ENCODE measurements at places on chromosomes 5 and 9.

- no peak for DNase-seq
Measured at GRCh38 chr9:22009506-22009867, 382 bp upstream of the CDKN2B start.

- no peak for DNase-seq
Measured at GRCh38 chr5:112691339-112691680, 46.4 kb upstream of the APC start.

DNA sequence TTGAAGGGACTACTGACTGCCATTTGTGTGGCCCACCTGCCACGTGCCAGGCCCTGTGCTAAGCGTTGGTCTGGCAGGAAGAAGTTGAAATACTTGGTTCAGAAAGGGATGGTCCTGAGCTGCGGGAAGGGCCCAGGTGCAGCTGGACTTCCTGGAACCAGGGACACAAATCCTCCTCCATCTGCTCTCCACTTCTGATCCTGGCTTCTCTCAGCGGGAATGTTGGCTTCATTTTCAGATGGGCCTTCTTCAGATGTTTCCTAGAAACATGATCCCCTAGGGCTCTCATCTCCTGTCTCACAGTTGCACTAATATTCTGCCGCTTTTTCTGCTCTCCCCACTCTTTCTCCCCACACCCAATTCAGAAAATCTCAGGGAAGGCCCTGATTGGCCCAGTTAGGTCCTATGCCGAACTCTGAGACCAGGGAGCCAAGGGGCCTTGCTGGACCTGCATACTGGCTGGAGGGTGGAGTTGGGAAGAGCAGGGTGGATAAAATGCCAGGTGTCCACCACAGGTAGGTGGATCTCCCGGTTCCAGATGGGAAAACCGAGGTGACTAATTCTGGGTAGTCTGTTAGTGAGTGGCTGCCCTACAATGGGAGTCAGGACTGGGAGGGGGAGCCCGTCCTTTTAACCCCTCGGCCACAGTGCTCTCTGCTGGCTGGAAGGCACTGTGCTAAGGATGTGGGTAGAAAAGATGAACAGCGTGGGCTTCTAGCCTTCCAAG lies 19.4 kb downstream of the PSAT1 start:
- no peak for DNase-seq

GRCh38 chr5:135604056-135604455 lies 25.3 kb upstream of the CXCL14 start:
- DNase-seq = no peak

DNA sequence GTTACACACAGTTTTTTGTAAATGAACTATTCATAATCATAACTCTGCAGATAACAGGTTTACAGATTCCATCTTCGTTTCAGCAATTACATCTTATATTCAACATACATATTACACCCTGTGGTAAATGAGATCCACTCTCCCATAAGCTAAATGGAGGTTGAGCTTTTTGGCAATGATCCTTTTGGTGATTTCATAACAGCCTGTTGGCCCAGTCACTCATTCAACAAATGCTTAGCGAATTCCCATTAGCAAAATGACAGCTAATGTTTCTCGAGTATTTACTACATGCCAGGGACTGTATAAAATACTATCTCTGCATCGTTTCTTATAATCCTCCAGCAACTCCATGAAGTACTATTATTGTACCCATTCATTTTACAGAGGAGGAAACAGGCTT lies 25.4 kb upstream of the AGXT2 start:
- no peak for DNase-seq
